ENCODE measurements at places on chromosomes 1 and 21.

GRCh38 chr1:145946477-145946986, 11.3 kb downstream of the LIX1L start:
- no peak for DNase-seq

DNA sequence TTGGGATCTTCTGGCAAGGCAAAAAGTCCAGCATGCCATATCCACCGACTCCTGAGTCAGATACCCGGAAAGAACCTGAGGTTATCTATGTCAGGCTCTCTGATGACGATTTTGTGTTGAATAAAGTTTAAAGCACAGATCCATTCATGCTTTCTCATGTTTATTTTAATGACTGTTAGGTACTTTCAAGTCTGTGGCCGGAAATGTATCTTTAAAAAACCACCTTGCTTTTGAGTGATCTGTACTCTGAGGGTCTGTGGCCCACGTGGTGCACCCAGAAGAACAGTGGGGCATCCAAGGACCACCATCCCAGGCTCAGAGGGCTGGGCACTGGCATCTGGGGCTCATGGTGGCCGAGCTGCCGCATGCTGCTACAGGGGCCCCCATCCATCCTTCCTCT, 30.1 kb upstream of the VASH2 start:
- DNase-seq = no peak

GRCh38 chr1:172322219-172323061, 98.0 kb upstream of the C1orf105 start:
- no peak for DNase-seq

GRCh38 chr1:93959413-93959812, 50.2 kb upstream of the GCLM start:
- DNase-seq = no peak

GRCh38 chr1:12409681-12410080, 179.9 kb downstream of the VPS13D start:
- no peak for DNase-seq

GRCh38 chr1:87242445-87243185, 86.1 kb upstream of the LMO4 start:
- DNase-seq = no peak

DNA sequence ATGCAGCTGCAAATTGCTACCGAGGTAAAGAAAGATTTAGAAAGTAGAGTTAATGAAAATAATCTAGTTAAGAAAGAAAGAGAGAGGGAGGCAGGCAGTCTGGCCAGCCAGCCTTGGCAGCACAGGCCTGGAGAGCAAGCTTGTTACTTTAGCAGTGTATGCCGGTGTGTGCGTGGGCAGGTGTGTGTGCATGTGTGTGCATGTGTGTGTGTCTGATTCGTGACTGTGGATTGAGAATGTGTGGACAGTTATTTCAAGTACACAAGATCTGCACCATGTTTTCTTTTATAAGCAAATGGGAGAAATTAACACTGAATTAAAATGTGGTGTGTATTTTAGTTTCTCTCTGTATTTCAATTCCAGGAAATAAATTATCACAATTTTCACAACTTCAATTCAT, 211.6 kb downstream of the DSCAM start:
- DNase-seq = no peak

GRCh38 chr1:226548256-226549093, at the start of gene STUM:
TSS of gene STUM (plus strand) at chr1:226548764. CDS start at chr1:226548905, 141 bp downstream.
- DNase-seq = no peak

GRCh38 chr1:2585318-2586092, 1.1 kb upstream of the PRXL2B start:
- DNase-seq = peak; percentile 88

- DNase-seq = no peak
Observed at GRCh38 chr1:151986501-151987190, 7.0 kb downstream of the S100A10 start.

DNA sequence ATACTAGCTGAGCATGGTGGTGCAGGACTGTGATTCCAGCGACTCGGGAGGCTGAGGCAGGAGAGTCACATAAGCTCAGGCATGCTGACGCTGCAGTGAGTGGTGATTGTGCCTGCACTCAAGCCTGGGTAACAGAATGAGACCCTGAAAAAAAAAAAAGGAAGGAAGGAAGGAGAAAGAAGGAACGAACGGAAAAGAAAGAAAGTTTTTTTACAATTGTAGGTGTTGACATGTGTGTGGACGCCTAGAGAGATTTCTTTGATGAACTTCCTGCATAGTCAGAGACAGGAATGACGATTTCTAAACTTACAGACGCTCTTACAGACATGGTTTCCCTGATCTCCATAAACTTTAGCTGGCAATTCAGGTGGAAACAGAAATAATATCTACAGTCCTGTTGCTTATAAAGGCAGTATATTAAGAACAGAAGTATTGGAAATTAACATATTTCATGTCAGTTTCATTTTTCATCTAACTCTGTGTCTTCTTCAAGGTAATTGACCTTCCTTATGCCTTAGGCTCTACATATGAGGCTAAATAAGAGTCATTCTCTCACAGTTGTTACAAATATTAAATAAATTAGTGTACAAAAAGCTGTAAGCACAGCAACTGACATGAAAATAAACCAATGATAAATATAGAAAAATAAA, 4.1 kb downstream of the SAMSN1 start:
- DNase-seq = peak; percentile 71

GRCh38 chr21:46168659-46169386, 13.4 kb upstream of the FTCD start:
- no peak for DNase-seq

DNA sequence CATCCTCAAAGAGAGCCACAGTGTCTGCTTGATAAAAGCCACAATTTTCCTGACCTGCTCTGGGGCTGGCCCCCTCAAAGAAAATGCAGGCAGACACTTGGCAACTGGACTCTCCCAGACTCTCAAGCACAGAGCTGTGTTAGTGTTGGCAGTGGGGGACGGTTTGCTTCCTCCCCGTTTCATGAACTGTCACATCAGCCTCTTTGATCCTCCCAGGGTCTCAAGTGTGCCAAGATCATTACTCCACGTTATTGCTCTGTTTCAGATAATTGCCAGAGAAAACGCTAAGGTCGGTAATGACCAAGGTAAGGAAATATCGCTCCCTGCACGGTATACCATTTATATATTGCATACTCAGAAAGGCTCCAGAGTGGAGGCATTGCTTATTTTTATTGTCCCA, 138.8 kb downstream of the NTMT2 start:
- DNase-seq = no peak

GRCh38 chr1:27931759-27932158, 3.0 kb upstream of the SMPDL3B start:
- DNase-seq = no peak

- no peak for DNase-seq
Observed at GRCh38 chr21:16851054-16851453, 661.8 kb upstream of the CXADR start.

GRCh38 chr1:186763107-186763506, 65.6 kb upstream of the PLA2G4A start:
- no peak for DNase-seq

GRCh38 chr1:219379691-219380090, 206.0 kb downstream of the LYPLAL1 start:
- no peak for DNase-seq

DNA sequence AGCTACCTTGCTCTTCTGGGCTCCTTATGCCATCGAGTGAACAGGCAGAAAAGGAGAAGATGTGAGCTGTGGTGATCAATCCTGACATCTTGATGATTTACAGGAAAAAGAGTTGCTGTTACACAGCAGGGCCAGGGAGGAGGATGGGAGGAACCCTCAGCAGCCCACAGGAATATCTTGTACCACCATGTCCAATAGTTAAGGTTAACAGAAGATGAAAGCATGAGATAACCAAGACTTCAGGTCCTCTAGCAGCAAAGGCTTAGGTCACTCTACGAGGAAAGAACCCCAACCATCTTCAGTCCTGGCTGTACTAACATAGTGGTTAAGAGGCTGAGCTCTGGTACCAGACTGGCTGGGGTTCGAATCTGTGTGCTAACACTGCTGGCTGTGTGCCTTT, 12.1 kb upstream of the SELENBP1 start:
- no peak for DNase-seq

DNA sequence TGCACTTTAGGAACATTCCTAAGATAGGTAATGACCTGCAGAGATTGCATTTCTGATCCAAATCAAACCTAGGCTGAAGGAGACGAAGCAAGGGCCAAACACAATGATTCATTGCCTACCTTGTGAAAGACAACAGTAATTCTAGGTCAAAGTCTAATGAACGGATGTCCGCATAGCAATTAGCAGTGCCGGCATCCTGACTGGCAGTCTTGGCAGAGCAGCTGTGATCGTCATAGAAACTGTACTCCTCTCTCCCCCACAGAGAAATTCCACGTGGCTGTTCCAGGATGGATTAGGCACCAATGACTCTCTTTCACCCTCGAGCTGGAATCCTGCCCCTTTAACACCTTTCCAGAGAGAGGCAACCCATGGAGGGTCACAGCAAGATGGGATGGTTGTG, 28.9 kb upstream of the VAV3 start:
- DNase-seq = no peak

- DNase-seq = no peak
Observed at GRCh38 chr1:56156971-56157876, 422.1 kb downstream of the PLPP3 start.

DNA sequence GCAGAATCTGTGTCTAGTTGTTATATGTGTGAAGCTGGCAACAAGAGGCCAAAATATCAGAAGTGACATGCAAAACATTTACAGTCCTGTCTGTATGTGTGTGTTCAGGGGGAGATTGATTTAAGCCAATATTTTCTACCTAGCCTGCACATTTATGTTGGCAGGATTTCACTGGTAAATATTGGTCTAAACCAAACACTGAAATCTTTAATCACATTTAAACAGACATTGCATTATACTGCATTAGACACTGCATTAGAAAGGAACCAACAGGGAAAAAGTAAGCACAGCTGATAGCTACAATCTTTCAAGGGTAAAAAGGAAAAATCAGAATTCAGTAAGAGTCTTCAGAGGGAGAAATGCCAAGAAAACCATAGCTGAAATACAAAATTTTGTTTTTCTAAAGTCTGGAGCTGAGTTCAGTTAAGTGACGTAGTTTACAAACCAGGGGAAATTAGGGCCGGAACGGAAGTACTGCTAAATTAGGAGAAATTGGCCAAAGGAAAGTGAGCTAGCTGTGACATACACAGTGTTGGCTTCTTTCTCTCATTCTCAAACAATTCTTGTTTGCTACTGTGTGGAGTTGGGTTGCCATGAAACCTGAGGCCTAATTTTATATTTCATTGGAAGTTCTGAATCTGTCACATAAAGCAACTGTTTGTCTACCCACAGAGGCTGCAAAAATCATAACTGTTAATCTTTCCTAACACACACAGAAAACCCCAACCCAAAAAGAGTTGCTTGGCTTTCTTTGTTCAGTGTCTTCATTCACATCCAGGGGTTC, 217.3 kb upstream of the SGIP1 start:
- DNase-seq = peak; percentile 45

DNA sequence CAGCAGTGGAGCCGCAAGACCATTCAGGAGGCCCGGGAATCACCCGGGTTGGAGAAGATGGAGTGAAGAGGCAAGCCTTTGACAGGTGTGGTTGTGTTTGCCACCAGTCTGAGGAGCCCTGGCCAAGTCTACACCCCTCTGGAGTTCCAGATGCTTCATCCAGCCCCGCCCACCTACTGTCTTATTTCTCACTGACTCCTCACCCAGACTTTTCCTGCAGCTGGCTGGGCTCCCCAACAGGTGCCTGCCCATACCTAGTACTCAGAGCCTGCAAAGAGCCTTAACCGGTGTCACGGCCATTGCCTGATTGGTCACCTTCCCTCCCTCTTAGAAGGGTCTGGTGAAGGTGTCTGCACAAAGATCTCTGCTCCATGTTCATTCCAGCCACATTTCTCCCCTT, 16.0 kb downstream of the SLC9A1 start:
- DNase-seq = no peak

DNA sequence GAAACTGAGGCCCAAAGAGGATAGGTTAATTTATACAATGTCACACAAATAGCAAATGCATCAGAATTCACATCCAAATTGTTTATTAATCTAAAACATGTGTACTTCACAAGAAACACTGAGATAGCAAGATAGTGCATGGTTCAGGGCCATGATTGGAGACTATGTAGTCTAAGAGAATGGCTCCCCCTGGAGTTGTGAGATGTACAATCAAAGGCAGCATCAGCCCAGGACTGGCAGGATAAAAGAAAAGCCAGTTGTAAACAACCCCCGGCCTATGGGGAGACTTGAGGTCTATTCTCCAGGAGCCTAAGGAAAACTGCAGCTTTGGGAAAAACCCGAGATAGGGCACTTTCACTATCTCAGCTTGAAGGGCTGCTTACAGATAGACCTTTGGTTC, 511.0 kb downstream of the OMA1 start:
- no peak for DNase-seq

- DNase-seq = no peak
Observed at GRCh38 chr1:179714623-179715022, 28.5 kb upstream of the FAM163A start.

DNA sequence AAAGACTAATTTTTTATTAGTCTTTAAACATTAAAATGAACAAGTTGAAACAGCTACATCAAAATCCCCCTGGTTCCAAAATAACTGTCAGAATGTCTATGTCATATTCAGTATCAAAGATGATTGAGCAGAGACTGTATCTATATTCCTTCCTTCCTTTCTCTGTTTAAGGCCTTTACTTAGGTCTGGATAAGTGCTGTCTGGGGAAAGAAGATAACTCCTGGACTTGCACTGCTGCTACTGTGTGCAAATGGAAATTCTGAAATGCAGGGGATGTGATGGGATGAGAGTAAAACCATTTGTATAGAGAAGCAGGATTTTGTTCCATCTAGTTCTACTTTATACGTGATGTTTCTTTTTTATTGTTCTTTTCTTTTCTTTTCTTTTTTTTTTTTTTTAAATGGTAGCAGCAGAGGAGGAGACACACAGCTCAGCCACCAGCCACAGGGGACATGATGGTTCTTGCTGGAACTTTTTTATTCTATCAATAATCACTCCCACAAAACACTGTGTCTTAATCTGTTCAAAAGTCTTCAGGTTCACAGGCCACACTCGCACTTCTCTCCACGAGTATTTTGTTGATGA, 33.6 kb upstream of the FOXE3 start:
- DNase-seq = no peak

DNA sequence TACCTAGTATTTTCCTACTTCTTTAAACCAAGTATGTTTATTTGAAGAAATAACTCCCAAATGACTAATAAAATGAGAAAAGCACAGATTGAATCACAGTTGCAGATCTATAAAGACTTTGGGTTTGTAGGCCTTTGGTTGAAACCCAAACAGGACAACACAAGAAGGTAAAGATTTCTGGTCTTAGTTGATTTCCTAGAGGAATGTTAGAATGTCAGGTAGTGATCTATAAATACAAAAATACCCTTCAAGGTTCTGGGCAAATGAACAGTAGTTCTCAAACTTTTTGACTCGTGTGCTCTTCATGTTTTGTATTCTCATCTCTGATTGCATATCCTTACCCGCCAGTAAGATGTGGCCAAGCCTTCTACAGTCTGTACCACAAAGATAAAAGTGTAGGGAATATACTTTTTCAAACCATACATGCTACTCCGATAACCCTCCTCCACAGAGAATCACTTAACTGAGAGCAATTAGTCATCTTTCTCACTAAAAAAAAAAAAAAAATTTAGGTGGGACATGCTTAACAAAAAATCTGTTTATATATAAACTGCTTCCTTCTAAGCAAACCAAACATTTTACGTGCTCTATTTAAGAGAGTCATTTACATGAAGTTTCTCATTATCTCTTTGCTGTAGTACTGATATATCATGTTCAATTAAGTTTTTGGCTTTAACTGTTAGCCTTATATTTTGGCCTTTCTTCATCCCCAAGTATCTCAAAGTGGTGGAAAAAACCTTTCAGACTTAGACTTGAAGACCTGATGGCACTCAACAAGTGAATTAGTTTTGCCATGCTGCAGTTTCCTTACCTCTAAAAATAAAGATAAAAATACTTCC, 36.0 kb downstream of the CNIH4 start:
- no peak for DNase-seq

- DNase-seq = no peak
Observed at GRCh38 chr1:48676822-48677221, 99.9 kb downstream of the BEND5 start.

All from CD4-positive, alpha-beta T cell treated with Interleukin-4 for 1 hour (primary cell).